B cell (primary cell): ENCODE measurements at places on chromosomes 13 and 19. TPM values are rescaled to one million over a fixed set of nuclear protein-coding genes. Genes with fewer than 3 reads are reported as not detected.

- DNase-seq: no peak
- H3K27ac ChIP-seq: no peak overlapping the region
- H3K27me3 ChIP-seq: no peaks in the 10 kb centered on the region
- no peak overlapping the region for H3K4me3 ChIP-seq
- H3K4me1 ChIP-seq: peaks cover 16% of the 10 kb centered on the region
- H3K36me3 ChIP-seq: peaks cover 4% of the 10 kb centered on the region
Observed at GRCh38 chr19:16091546-16092475, 15.5 kb downstream of the TPM4 start.

- no peak overlapping the region for H3K4me3 ChIP-seq
- H3K27ac ChIP-seq: no peak overlapping the region
- no peaks in the 10 kb centered on the region for H3K4me1 ChIP-seq
- peaks cover 4% of the 10 kb centered on the region for H3K36me3 ChIP-seq
Observed at GRCh38 chr19:11102944-11103343, 13.7 kb downstream of the LDLR start.

DNA sequence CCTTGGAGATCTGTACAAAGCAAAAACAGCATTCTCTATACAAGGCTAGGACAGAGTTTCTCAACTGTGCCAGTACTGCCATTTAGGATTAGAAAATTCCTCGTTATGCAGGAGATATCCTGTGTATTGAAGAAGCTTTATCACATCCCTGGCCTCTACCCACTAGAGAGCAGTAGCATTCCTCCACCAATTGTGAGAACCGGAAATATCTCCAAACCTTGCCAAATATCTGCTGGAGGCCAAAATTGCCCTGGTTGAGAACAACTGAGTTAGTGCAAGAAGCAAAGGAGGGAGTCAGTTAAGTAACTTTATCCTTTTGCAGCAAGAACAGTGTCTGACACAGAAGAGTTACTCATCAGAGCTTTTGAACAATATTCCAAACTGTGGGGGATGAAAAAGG lies 16.2 kb upstream of the FREM2 start:
- no peaks in the 10 kb centered on the region for H3K27me3 ChIP-seq
- no peak for DNase-seq
- no peak overlapping the region for H3K27ac ChIP-seq
- no peak overlapping the region for H3K4me3 ChIP-seq
- H3K4me1 ChIP-seq: no peaks in the 10 kb centered on the region

- no peak for DNase-seq
- H3K4me3 ChIP-seq: no peak overlapping the region
- H3K4me1 ChIP-seq: no peaks in the 10 kb centered on the region
- no peak overlapping the region for H3K27ac ChIP-seq
- no peaks in the 10 kb centered on the region for H3K27me3 ChIP-seq
- H3K36me3 ChIP-seq: no peaks in the 10 kb centered on the region
Observed at GRCh38 chr13:97214921-97215320, 7.2 kb upstream of the MBNL2 start.

MADCAM1 gene
- 1.9 and 2.5 TPM in 2 replicates for total RNA-seq
